ENCODE measurements at places on chromosomes 5 and 9.

GRCh38 chr9:116901260-116901659 is 214.2 kb downstream of the TRIM32 start:
- DNase-seq: no peak

DNA sequence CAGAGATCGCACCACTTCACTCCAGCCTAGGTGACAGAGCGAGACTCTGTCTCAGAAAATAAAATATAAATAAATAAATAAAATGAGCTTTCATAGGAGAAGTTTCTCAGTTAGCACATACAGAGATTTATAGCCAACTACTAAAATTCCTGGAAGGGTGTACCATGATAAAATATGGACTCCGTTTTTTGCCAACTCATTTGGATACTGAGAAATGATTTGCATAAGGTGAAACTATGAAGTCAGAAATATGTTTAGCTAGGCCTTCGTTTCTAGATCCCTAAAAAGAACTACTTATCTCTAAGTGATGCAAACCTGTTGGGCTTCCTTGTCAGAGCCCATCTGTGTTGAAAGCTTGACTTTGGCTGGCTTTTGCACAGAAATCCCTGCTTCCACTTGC is 56.9 kb upstream of the SLC1A1 start:
- no peak for DNase-seq

DNA sequence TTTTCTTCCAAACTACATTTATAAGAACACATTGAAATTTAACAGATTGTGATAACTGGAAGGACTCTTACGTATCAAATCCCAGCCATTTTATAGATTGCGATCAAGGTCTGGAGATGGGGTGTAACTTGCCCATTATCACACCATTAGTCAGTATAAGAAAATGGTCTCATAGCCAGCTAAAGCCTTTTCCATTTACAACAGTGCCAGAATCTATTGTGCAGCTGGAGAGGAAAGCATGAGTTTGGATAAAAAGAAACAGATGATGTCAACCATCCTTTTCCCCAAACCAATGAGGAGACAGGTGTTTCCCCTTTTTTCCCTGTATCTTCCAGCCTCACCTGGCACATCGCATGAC is 658.8 kb downstream of the ACTL7B start:
- no peak for DNase-seq

DNA sequence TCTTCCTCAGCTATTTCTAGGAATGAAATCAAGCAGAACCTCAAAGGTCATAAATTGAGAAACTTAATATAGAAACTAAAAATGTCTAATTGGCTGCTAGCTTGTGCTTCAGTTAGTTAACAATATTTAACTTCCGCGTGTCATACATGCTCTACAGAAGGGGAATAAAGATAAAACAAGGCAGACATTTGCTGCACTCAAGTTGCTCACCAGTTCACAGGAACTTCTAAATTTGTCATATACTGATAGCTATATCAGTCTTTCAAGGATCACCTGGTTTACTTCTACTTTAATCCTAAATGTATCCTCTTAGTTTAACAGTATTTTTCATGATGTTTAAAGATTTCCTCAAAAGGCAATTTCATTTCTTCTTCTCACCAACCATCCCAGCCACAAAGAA is 8.4 kb downstream of the CCNH start:
- no peak for DNase-seq

GRCh38 chr5:174500636-174501035 is 223.7 kb upstream of the MSX2 start:
- no peak for DNase-seq

GRCh38 chr9:40926404-40927259 is 201.8 kb downstream of the FOXD4L6 start:
- DNase-seq: no peak

Data from activated CD8-positive, alpha-beta memory T cell treated with anti-CD3 and anti-CD28 coated beads, Interleukin-2, amount 50 U/mL, for 4 hours (primary cell).